ENCODE measurements at places on chromosomes 1 and 21. TPM values are rescaled to one million over a fixed set of nuclear protein-coding genes. Genes with fewer than 3 reads are reported as not detected.

DNA sequence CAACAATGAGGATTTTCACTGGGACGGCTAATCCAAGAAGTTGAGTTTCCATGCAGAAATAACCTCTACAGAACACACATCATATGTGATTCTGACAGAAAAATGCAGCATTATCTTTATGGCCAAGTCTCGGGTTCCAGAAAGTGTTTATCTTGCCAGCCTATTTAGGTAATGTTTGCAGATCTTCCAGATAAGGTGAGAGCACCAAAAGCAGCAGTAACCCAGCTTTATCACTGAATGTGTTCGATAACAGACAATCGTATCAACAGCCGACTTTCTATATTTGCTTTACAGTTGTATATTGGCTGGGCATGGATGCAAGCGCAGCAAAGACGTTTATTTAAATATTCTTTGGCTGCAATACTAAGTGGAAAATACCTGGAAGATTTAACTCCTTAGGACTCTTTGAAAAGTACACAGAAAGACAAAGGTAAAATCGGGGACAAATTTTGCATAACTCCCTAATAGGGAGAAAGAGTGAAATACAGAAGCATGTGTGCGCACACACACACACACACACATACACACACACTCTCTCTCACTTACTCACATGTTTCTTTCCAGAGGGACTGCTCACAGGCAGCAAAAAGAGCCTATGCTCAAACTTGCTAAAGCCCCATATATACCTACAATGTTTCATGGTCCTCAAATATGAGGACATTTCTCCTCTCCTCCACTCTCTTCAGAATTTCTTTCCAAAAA lies 3.0 kb upstream of the CTSK start:
- no peak for DNase-seq

The FAM229A gene
- 2.0 TPM for total RNA-seq

DNA sequence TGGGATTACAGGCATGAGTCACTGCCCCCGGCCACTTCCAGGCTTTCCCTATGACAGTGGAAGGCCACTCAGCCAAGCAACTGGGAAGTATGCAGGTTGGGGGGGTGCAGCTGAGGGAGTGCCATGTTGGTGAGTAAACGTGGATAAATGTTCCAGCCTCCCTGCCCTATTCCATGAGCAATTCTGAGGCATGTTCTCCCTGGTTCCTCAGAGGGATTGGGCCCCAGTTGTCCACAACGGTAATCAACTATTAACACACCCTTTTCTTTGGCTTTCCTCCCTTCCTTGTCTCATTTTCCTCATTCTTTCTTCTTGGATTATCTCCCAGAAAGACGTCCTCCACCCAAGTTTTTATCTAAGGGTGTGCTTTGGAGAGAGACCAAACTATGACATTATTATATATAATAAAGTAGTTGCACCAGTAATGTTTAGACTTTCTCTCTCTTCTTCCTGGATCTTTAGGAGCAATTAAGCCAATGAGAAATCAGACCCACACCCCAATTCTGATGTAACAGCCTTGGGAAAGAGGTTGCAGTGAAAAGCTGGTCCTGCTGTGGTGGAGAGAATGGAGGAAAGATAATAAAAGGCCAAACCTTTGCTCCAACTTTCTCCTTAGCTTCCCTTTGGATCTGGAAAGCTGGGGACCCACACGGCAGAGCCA lies 6.8 kb upstream of the SLAMF9 start:
- no peak for DNase-seq

DNA sequence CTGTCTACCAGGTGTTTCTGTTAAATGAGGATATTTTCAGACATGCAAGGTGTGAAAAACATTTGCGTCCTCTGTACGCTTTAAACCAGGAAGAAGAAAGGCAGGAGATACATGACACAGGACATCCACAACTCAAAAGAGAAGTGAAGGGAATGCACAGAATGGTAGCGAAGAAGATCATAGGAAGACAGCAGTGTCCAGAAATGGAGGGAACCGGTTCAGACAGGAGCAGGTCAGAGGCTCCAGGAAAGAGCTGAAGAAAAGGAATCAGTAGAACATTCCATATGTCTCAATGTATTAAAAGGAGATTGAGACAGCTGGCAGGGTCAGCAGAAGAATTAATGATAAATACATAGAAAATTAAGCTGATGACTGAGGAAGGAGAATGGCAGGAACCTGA lies 190.9 kb downstream of the CDC7 start:
- no peak for DNase-seq

DNA sequence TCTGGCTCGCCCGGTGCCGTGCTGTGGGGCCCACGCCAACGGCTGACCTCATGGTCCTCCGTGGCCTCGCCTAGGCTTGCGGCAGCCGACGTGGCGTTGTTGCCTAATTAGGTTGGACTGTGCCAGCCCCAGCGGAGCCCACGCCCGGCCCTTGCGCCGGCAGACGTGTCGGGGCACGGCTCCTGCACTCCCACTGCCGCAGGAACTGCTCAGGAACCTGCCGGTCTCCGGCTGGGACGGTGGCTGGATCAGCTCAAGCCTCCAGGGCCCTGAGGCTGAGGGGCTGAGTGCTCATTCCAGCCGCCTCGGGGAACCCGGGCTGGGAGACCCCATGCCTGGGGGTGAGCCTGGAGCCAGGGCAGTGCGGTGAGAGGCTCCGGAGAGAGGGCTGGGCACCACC lies 16.1 kb upstream of the PEX10 start:
- DNase-seq: no peak

DNA sequence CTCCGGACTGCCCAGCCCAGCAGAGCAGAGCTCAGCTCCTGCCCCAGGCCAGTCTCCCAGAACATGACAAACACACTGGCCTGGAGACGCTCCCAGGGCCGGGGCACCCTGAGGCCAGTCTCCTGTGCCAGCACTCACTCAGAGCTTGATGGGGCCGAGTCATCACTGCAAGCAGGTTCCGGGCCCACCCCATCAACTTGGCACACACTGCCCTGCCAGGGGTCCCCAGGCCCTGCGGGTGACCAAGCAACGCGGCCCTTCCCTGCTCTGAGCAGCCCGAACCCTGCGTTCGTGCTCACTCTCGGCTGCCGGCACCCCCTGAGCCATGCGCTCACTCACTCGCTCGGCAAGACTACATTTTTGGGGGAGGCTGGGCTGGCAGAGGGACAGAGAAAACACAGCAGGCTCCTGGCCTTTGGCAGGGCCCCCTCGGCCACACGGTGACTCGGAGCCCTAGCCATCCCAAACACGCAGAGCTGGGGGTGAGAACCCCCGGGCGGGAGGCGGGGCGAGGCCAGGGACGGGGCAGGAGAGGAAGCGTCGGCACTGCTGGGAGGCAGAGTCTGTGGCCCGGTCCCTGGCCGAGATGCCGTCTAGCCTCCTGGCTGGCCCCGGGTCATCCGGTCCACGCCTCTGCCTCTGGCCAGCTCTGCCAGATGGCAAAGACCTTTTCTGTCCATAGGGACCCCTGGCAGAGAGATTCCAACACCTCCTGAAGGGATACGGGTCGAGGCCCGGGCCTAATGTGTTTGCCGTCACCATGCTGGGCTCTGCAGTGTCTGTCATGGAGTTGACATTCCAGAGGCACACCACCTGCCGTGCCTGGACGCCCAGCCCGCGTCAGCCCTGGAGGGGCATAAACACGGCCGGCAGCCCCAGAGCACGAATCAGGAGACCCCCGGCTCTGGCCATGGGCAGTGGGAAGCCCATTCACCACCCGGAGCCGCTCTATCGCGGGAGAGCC lies 68.0 kb downstream of the MEGF6 start:
- no peak for DNase-seq

- DNase-seq: no peak
Observed at GRCh38 chr21:35139382-35139715, 90.2 kb upstream of the RUNX1 start.

The BARHL2 gene
- total RNA-seq: under 0.01 TPM

The TMEM269 gene
- total RNA-seq: 0.41 TPM

- no peak for DNase-seq
Observed at GRCh38 chr1:46757956-46758528, 39.1 kb upstream of the EFCAB14 start.

- no peak for DNase-seq
Observed at GRCh38 chr21:15370462-15370975, 305.7 kb upstream of the NRIP1 start.

DNA sequence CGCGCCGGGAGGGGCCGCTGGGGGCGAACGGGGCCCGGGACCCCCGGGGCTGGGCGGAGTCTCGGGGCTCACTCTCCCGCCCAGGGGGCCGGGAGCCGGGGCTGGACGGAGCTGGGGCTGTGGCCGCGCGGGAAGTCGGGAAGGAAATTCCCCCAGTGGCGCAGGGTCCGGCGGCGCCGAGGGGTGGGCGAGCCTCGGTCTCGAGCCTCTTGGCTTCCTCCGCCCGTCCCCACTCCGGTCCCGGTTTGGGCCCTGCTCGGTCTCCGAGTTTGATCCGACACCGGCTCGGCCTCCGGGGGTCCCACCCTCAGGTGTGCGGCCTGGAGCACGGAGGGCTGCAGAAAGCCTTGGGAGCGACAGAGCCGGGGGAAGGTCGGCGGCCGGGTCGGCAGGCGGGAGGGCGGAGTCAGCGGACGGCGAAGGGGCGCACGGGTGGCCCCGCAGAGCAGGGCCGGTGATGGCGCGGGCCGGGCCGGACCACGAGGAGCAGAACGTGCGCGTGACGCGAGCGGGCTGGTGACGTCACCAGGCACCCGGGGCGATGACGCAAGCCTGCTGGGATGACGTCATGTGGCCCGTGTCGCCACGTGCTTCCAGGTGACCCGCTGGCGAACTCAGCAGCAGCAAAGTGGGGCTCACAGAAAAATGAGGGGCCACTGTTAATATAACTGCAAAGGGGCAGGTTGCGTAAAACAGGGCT lies 610 bp upstream of the HES4 start:
- DNase-seq: peak; percentile 94

The GUCA2B gene
- not detected for total RNA-seq

The DENND2D gene
- 1.2 TPM for total RNA-seq

GRCh38 chr21:32114419-32115035 lies 164.3 kb downstream of the MIS18A start:
- no peak for DNase-seq

GRCh38 chr21:35411434-35411833 lies 362.3 kb upstream of the RUNX1 start:
- DNase-seq: no peak

DNA sequence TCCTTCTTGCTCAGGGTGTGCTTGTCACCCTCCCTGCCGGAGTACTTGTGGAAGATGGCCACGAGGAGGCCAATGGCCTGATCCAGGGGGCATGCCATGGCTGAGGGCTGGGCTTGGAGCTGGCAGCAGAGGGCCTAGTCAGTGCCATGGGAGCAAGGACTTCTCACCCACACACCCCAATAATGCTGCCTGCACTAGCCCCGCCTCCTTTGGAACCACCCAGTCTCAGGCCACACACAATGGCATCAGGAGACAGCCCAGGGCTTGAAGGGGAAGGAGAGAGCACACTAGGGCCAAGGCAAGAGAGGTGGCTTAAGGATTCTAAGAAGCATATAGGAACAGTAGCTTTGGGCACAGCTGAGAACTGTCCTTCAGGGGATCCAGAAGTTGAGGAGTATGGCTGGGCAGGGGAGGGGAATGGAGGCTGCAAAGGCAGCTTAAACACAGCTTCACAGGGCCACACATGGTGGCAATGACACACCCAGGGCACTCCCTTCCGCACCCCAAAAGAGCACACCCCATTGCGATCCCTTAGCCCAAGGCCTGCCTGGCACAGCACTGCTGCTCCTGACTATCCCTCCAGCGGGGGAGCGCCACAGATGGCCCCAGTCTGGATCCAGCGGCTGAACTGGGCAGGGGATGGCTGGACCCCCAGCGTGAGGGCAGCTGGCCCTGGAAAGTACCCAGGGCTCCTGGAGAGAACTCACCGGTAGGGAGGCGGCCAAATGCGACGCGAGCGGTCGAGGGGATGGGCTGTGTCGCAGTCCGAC lies at the start of gene S100A6:
Gene S100A6, minus strand, starts transcription at position 750 of the 770 bp plus-strand sequence. Its CDS starts 652 bp downstream, at position 98.
- DNase-seq: peak; percentile 48

All from frontal cortex (tissue), 4 donors.